ENCODE measurements at places on chromosomes 11 and 22.

DNA sequence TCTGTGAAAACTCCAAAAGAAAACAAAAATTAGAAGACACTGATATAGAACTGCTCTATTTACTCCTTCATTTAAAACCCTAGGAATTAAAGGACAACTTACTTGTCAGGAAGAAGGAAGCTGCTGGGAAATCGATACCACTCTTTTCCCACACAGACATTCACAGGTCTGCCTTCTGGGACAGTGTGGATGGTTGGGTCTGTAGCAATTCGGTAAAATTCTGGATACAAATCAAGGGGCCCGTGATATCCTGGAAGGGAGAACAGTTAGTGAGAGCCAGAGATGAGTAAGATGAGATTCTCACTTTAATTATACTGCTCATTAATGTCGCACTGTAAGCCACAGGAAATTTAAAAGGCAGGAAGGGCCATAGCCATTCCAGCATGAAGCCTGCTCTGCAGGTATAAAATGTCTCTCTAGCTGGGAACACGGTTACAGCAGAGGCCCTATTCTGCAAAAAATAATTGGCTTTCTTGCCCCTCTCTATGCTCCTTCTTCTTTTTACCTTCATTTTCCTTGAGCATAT lies 34.0 kb downstream of the ALG9 start:
- DNase-seq = no peak

DNA sequence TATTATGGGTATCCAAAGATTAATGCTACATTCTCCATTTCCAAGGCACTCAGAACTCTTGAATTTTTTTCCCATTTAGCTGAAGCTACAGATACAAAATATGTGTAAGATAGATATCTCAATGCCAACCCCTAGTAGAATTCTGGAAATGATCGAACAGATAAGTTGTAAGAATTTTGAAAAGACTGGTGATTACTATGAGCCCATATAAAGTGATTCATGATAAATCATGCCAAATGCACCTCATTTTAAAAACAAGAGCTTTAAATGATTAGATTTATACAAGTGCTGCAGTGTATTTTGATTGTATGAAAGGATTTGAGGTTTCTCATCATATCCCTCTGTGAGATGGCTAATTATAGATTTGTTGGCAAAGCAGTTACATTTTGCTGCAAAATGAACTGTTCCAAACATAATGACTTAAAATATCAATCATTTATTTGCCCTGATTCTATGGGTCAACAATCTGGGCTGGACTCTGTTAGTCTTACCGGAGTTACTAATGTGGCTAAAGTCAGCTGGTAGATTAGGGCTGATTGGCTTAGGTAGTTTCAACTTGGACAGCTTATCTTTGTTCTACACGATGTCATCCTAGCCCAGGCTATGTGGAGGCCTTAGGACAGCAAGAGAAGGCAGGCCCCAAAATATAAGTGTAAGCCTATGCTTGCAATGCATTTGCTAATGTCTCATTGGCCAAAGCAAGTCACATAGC lies 3.4 kb downstream of the OR10V1 start:
- DNase-seq = no peak

- no peak for DNase-seq
Observed at GRCh38 chr11:64153812-64154211, 12.1 kb downstream of the MACROD1 start.

- no peak for DNase-seq
Observed at GRCh38 chr11:5983443-5983842, 3.3 kb downstream of the OR52L1 start.

- DNase-seq = no peak
Observed at GRCh38 chr22:48941033-48941902, 886.4 kb downstream of the BRD1 start.

- no peak for DNase-seq
Observed at GRCh38 chr11:44693654-44694119, 33.1 kb upstream of the TSPAN18 start.

All from iPS DF 19.7 (cell line).